ENCODE measurements at places on chromosomes 12 and 14.

- no peaks in the 10 kb centered on the region for H3K27me3 ChIP-seq
- DNase-seq, result no peak
- H3K36me3 ChIP-seq, result peaks cover 8% of the 10 kb centered on the region
- no peak overlapping the region for H3K4me3 ChIP-seq
- H3K4me1 ChIP-seq, result peaks cover 8% of the 10 kb centered on the region
Measured at GRCh38 chr12:1422604-1423315, 171.6 kb downstream of the FBXL14 start.

DNA sequence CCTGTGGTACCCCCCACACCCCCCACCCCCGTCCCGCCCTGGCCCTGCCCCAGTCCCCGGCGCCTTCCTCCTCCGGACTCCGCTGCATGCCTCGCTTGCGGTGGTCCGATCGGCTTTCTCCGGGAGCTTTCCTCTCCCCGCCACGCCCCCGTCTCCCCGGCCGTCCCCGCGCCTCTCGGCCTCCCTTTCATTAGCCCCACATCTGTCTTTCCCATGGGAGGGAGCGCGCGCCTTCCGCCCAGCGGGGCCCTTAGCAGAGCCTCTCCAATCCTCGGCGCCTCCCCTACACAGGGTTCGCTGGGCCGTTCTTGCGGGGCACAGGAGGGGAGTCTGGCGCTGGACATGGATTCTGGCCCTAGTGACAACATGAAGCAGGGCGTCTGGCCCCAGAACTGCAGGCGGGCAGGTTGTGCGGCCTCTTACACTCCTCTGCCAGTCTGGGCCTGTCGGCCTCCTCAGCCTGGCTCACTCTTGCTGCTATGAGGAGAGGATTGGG is 1.5 kb upstream of the EFS start:
- no peak overlapping the region for H3K4me3 ChIP-seq
- no peak for DNase-seq
- peaks cover 38% of the 10 kb centered on the region for H3K27me3 ChIP-seq
- no peaks in the 10 kb centered on the region for H3K36me3 ChIP-seq

GRCh38 chr14:98931911-98932310 is 340.1 kb downstream of the BCL11B start:
- no peak overlapping the region for H3K4me3 ChIP-seq
- no peak for DNase-seq
- no peak overlapping the region for H3K27ac ChIP-seq
- no peaks in the 10 kb centered on the region for H3K27me3 ChIP-seq
- H3K36me3 ChIP-seq, result no peaks in the 10 kb centered on the region

DNA sequence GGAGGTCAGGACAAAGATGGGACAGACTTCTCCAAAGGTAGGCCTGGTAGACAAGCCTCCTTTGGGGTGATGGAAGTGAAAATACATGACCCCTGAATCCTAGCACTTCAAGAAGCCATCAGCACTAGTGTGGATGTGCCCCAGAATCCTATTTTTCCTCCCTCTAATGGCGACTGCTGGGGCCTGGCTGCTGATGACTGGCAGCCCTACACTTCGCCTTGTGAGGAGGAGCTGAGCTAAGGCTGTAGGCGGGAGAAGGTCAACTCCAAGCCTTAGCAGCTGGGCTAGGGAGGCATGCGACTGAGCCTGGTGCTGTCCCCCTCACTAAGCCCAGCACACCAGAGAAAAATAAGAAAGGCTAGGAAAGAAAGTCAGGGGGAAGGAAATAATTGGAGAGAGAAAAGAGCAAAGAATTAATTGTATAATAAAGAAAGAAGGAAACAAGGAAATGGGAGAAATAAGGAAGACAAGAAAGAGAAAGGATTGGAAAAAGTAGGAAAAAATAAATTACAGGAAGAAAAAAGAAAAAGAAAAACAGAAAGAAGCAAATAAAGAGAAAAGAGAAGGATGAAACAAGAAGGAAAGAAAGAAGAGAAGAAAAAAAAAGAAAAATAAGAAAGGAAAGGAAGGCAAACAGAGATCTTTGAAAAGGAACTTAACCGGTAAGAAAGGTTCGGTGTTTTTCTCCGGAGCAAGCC is 4.7 kb upstream of the HOXC10 start:
- H3K27me3 ChIP-seq, result peaks cover 5% of the 10 kb centered on the region
- peaks cover 31% of the 10 kb centered on the region for H3K4me1 ChIP-seq
- H3K4me3 ChIP-seq, result no peak overlapping the region

GRCh38 chr14:103730490-103731035 is 15.0 kb downstream of the ZFYVE21 start:
- H3K27ac ChIP-seq, result no peak overlapping the region
- peaks cover 21% of the 10 kb centered on the region for H3K36me3 ChIP-seq
- no peak for DNase-seq
- no peak overlapping the region for H3K4me3 ChIP-seq
- H3K4me1 ChIP-seq, result no peaks in the 10 kb centered on the region

- H3K4me1 ChIP-seq, result peaks cover 44% of the 10 kb centered on the region
- H3K36me3 ChIP-seq, result no peaks in the 10 kb centered on the region
- peaks cover 26% of the 10 kb centered on the region for H3K27me3 ChIP-seq
- no peak overlapping the region for H3K27ac ChIP-seq
Measured at GRCh38 chr14:24390701-24391468, 7.9 kb upstream of the NYNRIN start.

DNA sequence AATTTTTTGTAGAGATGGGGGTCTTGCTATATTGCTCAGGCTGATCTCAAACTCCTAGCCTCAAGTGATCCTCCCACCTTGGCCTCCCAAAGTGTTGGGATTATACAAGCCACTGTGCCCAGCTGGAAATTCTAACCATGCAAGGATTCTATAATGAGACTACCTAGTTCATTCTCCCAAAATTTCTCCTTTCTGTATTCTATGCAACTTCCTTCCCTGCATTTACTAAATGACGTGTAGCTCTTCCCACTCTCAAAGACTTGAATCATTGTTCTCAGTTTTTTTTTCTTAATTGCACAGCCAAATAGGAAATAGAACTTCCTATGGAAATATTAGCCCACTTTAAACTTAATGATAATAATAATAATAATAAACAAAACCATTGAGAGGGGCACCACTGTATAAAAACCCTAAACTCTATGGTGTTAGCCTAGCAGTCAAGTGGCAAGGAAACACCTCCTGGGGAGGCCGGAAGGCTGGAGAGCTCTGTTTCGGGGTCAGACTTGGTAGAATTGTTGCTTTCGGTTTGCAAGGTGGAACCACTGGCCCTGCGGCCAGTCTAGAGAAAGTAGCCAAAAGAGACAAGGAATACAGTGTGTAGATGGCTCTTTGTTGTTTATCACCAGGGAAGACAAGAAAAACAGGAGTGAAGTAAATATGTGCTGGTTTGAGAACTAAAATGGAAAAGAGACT is 40.0 kb upstream of the TESC start:
- no peak overlapping the region for H3K27ac ChIP-seq
- no peaks in the 10 kb centered on the region for H3K36me3 ChIP-seq
- H3K4me1 ChIP-seq, result peaks cover 20% of the 10 kb centered on the region
- no peak for DNase-seq
- H3K27me3 ChIP-seq, result no peaks in the 10 kb centered on the region

- DNase-seq, result no peak
- H3K27me3 ChIP-seq, result peaks cover 21% of the 10 kb centered on the region
- H3K27ac ChIP-seq, result no peak overlapping the region
- H3K4me1 ChIP-seq, result peaks cover 14% of the 10 kb centered on the region
Measured at GRCh38 chr14:22896760-22897159, 13.7 kb downstream of the REM2 start.

- no peak for DNase-seq
- no peaks in the 10 kb centered on the region for H3K27me3 ChIP-seq
- peaks cover 22% of the 10 kb centered on the region for H3K4me1 ChIP-seq
- H3K4me3 ChIP-seq, result no peak overlapping the region
Measured at GRCh38 chr12:89528434-89528833, 2.6 kb upstream of the POC1B start.

GRCh38 chr12:3220382-3221321 is 143.5 kb downstream of the TSPAN9 start:
- no peak overlapping the region for H3K4me3 ChIP-seq
- H3K4me1 ChIP-seq, result no peaks in the 10 kb centered on the region
